Activated naive CD4-positive, alpha-beta T cell treated with Interleukin-2 at 50 U/mL for 16 hours (primary cell): ENCODE measurements at places on chromosomes 6 and 20.
A peak's percentile ranks its signal among the peaks of the same experiment; 100 is the strongest.

- DNase-seq = no peak
These were observed 416.1 kb downstream of the TBC1D32 start for GRCh38 chr6:120918137-120918536.

DNA sequence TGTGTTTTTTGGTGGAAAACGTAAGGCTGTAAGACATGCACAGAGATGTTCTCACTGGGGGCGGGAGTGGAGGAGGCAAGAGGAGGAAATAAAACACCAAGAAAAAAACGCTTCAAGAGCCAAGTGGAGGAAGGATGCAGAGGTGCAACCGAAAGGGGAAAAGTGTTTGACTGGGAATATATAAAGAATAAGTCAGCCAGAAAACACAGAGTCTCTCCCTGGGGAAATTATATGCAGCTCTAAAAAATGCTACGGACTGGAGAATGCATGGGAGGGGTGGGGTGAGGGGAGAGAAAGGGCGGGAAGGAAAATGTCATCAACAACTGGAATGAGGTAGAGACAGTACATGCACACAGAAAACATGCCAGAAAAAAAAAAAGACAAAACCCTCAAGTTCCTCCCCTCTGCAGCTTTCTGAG lies 133.5 kb downstream of the SCML4 start:
- DNase-seq = no peak

- DNase-seq = peak; percentile 60
These were observed 9.7 kb upstream of the TNFRSF6B start for GRCh38 chr20:63686492-63687321.

DNA sequence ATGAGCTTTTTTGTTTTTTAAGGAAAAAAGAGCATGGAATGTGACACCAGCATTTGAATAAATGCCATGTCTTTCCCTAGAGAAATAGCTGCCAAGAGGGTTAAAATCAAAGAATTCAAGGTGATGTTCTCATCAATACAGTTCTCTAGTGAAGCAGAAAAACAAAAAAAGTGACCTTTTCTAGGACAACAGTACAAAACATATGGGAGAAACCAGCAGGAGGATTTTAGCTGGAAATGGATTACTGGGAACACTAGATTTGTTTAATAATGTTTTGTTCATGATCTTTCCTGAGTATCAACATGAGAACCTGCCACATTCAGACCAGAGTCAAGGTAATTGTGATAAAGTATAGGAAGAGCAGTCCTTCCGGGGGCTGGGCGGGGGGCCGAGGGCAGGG lies 372.2 kb downstream of the LMBRD1 start:
- no peak for DNase-seq

- peak; percentile 48 for DNase-seq
These were observed 672 bp downstream of the PREX1 start for GRCh38 chr20:48826883-48827771.

DNA sequence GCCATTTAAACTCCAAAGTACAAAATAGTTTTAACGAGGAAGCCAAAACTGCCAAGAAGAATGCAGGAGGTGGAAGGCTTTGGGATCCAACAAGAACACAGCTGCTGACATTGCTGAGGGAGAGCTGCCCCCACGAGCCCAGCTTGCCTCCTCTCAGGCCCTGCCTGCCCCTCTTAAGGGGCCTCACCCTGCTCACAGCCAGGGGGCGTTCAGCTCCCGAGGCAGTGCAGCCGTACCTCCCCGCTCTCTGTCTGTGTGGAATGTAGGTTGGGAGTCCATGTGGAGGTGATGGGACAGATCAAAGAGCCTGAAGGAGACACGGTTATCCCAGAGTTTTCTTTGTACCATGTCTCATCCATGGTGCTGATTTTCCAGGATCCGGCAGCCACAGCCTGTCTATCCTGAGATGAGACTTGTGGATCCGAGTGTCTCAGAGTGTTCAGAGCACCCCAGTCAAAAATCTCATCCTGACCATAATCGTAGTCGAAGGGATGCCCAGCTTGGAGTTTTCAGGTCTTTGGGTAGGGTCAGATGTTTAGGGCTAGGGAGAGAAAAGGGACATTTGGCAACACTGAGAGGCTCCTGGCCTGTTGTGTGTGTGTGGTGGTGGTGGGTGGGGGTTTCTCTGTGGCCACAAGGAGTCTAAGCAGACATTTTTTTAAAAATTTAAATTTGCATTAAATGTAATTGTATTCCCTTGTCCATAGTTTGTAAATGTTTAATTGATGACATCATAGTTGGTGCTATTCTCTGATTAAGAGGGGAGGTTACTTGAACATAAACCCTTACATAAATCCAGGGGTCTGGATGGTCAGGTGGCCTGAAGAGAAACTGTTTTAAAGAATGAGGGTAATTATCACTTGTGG lies 111.4 kb upstream of the CLDN20 start:
- DNase-seq = no peak

DNA sequence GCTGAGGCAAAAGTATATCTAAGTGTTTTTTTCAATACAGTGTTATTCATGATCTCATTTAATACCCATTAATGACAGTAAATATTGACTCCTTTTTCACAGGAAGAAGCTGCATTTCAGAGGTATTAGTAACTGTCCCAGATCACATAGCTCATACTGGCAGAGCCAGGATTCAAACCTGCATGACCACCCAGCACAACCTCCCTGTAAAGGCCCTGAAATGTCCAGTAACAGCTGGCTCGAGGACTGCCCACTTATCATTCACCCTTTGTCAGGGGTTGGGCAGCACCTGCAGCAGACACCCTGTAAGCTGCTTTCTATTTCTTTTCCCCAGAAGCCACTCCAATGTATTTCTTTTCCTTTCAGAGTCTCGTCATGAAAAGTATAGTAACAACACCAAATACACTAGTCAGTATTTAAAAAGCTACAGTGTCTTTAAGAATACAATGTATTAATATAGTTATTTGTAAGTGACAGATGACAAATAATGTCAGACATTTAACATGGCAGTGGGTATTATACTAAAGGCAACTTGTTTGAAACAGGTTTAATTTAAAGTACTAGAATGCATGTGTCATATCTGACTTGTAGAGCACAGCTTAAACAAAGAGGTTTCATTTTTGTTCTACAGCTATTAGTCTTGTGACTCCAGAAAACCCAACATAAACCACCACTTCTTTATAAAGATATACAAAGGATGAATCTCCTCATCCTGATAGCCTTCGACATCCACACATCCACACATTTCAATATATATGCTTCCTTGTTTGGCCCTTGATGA lies 841.6 kb upstream of the GJE1 start:
- no peak for DNase-seq
